ENCODE measurements at places on chromosomes 6 and 20.

DNA sequence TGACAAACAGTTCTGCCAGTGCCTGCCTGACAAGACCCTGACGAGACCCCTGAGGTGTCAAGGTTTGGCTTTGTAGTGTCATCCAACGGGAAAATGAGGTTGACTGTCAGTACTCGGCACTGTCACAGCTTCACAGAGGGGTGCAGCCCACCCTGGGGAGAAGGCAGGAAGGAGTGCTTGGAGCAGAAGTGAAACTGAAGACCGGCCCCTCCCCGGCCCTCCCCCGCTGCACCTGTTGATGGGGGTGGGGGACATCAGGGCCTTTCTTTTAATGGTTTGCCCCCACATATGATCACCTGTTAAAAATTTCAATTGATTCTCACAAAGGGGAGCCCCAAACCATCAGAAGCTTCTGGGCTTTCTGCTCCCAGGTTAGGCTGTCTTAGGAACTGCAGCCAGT lies 6.8 kb downstream of the PMEPA1 start:
- DNase-seq: no peak

GRCh38 chr6:42199106-42199981 lies 4.6 kb upstream of the GUCA1B start:
- DNase-seq: no peak

DNA sequence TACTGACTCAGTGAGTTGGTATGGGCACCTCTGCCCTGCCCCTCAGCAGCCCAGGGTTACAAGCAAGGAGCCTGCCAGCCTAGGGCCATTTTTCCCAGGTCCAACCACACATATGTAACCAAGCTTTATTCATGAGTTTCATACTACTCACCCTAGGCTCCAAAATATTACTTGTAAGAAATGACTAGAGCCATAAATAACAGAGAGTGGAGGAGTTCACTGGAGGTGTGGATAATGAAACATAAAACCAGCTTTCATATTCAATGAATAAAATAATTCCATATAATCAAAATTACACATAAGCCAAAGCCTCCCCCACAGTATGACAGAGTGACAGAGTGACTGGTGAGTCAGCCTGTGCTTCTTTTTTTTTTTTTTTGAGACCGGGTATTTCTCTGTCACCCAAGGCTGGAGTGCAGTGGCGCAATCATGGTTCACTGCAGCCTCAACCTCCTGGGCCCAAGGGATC lies 229.8 kb upstream of the SASH1 start:
- DNase-seq: no peak

DNA sequence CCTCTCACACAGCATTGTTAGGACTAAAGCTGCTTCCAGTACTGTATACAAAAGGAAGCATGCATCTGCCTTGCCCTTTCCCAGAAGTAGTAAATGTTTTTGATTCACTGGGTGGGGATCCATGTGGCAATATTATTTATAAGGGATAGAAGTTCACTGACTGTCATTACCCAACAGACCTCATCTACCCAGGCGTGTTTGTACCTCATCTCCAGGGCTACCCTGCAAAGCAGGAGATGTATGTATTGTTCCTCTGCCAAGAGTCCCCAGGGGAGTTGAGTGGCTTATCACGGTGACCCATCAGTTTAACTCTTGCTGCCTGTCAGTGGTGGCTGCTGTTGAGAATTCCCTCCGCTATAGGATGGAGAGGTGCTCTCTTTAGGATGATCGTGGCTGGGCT lies 42.5 kb downstream of the SLC24A3 start:
- DNase-seq: no peak

- DNase-seq: no peak
Observed at GRCh38 chr6:152636021-152636608, 1.0 kb downstream of the SYNE1 start.

- DNase-seq: no peak
Observed at GRCh38 chr6:78947962-78948361, 80.6 kb downstream of the IRAK1BP1 start.

GRCh38 chr6:151502499-151502898 lies 8.7 kb downstream of the CCDC170 start:
- no peak for DNase-seq

DNA sequence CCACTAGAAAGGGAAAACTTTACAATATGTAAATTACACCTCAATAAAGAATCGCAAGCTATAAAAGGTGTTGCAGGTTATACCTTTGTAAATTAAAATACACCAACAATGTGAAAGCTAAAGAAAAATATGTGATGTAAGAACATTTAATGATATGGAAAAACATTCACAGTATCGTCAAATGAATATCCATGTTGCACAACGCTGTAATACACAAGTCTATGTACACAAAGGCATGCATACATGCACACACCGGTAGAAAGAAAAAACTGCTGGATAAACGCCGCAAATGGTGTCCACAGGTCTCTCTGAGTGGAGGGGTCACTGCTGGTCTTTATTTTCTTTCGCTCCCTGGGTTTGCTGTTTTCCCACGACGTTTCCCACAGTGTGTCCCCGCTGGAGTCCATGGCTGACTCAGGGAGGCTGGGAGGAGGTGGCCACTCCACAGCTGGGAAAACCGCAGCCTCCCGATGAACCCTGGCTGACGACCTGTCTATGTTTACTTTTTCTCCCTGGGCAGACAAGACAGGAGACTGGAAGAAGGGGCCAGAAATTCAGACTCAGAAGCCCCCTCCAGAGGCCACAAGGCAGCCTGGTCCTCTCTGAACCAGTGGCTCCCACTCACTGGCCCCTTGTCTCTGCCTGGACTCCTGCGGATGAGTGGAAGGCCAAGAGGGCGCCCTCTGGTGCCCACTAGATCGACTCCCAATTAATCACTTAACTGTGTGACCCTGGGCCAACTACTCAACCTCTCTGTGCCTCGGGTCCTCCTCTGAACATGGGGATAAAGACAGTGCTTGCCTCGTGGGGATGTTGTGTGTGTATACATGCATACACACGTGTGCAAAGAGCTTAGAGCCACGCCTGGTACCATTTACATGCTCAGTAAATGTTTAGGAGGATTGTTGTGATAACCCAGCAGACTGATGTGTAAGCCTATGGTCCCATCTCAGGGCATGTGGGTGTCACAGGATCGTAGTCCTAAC lies 12.8 kb upstream of the BPI start:
- DNase-seq: no peak

- DNase-seq: no peak
Observed at GRCh38 chr20:2559279-2559626, 22.9 kb downstream of the TMC2 start.

DNA sequence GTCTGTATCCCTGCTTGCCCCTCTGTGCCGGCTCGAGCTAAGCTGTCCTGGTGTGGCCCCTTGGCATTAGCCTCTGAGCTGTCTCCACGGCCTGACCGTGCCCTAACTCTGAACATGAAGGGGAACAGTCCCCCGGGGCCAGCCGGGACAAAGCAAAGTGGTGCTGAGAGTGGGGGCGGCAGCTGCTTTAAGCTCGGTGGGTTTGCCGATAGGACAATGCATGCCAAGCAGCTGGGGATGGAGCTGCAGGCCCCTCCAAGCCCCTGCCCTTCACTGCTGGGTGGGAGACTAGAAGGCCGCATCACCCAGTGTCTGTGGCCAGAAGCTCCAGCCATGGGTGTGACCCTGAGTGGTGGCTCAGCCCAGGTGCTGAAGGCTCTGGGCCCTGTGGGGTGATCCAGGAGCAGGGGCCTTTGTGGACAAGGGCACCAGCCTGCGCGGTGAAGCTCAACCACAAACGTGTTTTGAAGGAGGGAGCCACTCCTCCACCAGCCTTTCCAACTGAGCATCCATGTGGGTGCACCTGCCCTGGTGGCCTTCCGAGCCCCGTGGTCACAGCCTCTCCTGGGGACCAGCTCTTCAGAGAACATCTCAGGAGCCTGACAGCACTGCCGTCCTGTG lies 242.5 kb downstream of the ERMARD start:
- no peak for DNase-seq

- DNase-seq: no peak
Observed at GRCh38 chr20:25397096-25397495, 6.5 kb upstream of the ABHD12 start.

GRCh38 chr6:143528164-143528811 lies 16.8 kb upstream of the FUCA2 start:
- DNase-seq: no peak

GRCh38 chr20:10217721-10218410 lies 764 bp upstream of the SNAP25 start:
- DNase-seq: peak; percentile 42

DNA sequence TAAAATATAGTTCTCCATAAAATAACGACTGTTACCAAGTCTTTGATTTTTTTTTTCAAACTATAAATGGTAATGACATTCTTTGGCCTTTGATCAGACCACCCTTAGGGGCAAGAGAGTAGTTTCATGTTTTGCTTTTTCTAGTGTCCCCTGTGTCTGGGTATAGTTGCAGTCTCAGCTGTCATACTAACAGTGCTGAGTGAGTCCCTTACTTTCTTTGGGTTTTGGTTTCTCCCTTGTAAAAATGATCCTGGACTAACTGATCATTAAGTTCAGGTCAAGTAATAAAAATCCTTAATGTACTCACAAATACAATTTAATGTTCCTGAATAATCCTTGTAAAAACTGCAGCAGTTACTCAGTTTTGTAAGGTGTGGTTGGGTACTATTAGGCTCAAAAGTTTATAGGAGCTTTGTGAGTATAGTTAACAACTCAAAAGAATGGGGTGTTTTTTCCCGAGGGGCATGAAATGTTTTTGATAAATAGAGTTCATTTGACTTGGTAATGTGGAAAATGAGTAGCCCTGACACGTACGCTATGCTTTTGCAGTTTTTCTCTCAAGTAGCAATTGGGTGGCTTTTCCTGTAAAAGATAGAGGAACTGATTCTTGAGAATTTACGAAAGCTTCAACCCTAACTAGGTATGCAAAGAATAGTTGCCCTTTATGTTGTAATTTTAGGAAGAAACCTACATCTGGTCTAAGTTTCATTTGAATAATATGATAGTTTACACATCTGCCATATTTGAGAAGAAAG lies 6.2 kb downstream of the PTPN1 start:
- no peak for DNase-seq

GRCh38 chr6:121482004-121482693 lies 46.7 kb downstream of the GJA1 start:
- DNase-seq: no peak

GRCh38 chr6:906920-907319 lies 214.0 kb upstream of the EXOC2 start:
- DNase-seq: no peak

DNA sequence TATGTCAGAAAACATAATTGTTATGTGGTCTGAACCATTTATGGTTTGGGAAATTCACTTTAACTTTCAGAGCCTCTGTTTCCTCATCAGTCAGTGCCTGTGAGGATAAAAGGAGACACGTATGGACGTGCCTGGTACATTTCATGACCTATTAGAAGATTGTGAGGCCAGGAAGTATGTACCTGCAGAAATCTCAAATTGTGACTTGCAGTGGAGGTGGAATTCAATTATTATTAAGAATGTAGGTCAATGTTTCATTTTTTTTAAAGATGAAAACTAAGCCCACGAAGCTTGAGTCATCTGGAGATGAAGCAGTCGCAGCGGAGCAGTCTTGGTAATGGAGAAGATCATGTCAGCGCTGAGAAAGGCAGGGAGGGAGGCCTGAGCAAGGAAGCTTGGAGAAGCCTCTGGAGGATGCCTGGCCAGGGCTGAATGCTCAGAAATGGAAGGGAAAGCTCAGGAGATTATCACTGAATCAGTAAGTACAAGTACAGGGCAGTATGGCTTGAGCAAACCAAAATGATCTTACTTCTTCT lies 3.9 kb upstream of the DSE start:
- no peak for DNase-seq

DNA sequence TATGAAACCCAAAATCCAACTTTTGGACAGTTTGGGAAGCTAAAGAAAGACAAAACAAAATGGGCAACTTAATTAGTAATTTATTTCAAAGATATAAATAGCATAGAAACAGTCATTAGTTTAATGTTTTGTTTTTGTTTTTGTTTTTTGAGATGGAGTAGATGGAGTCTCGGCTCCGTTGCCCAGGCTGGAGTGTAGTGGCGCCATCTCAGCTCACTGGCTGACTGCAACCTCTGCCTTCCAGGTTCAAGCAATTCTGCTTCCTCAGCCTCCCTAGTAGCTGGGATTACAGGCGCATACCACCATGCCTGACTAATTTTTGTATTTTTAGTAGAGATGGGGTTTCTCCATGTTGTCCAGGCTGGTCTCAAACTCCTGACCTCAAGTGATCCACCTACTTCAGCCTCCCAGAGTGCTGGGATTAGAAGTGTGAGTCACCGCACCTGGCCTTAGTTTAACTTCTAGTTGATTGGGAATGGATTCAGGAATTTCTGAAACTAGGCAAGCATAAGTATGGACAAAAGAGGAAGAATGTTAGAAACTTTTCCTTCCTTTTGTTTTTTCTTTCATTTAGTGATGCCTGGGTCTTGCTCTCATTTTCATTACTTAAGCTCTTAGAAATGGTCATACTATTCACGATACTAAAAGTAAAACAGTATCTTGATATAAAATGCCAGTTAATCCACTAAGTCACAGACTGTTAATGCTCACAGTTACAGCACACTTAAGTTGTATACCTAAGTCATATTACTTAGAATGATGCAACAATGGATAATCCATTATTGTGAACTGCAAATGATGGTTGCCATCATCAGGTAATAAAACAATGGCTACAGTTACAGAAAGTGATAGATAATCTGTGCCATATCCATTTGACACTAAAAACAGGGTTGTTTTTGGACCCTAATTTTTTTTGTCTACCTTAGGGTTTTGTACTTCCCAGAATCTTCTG lies 8.2 kb downstream of the SENP6 start:
- DNase-seq: no peak

- DNase-seq: no peak
Observed at GRCh38 chr6:5215159-5215558, 45.6 kb downstream of the LYRM4 start.

- DNase-seq: no peak
Observed at GRCh38 chr6:136333824-136334464, 44.3 kb upstream of the BCLAF1 start.

DNA sequence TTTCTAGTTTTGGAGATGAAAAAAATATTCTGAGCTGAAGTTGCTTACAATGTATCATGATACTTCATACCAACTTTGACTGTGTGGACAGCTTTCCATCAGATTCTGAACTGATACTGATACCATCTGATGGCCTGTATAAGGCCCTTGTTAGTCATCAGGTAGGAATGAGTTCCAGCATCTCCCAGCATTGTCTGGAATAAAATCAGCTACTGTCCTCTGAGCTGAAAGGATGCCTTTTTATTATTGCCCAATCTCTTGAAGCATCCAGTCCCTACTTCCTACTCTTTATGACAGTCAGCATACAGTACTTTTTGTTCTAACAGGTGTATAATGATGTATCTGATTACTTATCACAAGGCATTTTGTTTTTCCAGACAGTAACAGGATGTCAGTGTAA lies 70.6 kb upstream of the EYA4 start:
- DNase-seq: no peak

- DNase-seq: no peak
Observed at GRCh38 chr20:3925899-3926638, 36.9 kb downstream of the PANK2 start.
